ENCODE measurements at places on chromosomes 2 and 18. TPM values are rescaled to one million over a fixed set of nuclear protein-coding genes. Genes with fewer than 3 reads are reported as not detected.

DNA sequence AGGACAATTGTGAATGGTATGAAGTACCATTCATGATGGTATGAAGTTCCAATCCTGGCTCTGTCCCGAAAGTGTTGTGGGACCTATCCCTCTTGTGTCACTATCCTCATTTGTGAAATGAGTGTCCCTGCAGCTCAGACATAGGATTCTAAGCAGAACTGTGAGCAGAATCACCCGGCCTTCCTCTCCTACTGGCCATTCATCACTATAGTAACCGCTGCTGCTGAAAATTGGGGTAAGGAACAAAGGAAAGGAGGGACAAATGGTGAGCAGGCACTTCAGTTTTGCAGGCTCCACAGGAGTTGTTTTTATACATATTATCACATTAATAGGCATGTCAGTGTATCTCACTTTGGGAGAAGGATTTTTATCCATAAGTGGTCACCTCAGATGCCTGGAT, 27.4 kb downstream of the SMYD1 start:
- no peak for DNase-seq

DNA sequence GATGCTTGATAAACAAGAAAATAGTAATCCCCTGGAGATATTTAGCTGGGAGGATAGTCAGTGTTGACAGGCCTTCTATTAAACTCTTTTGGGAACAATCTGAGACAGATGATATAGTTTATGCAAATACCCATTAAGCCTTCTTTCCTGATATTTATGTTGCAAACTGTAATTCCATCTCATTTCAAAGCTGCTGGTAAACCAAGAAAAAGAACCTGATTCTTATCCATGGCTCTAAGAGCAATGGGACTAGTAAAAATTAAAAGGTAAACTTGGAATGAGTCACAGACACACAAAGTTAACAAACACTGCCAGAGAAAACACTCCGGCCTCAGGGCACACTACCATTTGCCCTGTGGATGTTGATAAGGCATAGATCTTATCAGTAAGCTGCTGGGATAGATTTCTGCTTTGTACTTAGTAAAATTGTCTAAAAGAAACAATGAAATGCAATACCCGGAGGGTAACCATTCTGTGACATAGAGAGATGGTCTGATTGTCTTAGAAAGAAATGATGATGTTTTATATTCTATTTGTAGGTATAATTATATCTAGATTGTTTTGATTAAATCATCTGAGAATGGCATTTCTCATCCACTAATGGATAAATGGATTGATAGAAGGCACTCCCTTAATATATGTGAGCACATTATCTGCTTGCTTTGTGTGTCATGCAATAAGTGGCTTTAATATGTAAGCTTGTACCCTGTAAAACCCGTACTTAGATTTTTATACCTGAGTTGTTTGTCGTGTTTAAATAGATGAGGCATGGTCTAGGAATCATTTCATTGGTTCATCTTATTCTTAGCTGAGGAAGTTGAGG, 13.2 kb downstream of the GALR1 start:
- DNase-seq: no peak

DNA sequence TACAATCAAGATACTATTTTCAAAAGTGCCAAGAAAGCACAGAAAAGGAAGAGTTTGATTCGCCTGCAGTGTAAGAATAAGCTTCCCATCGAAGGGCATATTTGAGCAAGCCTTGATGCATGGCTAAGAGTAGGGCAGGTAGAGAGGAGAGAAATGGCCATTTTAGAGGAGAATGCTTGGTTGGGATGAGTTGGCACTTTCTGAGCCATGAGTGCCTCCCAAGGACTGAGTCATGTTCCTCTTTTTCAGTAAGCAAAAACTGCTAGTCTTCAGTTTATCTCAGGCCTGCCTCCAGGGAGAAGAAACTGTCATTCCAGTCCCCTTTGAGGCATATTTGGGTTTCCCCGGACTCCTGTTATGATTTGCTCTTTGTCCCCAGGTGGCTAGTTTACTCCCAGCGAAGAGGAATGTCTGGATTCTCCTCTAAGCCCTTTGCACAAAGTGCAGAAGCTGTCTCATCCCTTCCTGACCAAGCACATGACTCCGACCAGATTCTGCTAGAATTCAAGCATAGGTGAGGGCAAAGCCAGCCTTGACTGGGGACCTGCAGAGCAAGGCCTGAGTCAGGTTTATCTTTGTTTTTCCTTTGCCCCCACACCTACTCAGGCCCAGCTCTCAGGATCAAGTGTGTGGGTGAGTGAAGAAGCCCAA, 115.2 kb downstream of the TTC32 start:
- DNase-seq: no peak

DNA sequence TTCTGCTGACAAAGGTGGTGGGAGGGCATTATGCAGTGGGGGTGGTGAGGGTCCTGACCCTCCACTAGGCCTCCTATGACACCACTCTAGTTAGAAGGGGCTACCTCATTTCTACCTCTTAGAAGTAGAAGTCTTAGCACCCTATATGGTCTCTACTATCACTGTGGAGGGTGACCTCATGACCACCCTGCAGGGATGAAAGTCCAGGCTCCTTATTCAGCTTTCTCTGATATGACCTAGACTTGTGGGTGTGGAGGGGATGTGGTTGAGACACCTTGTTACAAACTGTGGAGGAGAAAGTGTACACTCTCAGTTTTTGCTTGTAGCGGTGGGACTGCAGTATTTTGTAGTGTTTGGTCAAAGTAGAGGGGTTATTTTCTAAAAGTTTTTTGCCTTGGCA, 18.6 kb downstream of the TMEM182 start:
- DNase-seq: no peak

Gene TTC39C
- total RNA-seq: 14.6 TPM

GRCh38 chr2:126656431-126657147, 631 bp downstream of the GYPC start:
- DNase-seq: peak; percentile 70

GRCh38 chr18:73245345-73245744, 377.6 kb upstream of the NETO1 start:
- no peak for DNase-seq

GRCh38 chr18:10040287-10041011, 126.6 kb downstream of the VAPA start:
- no peak for DNase-seq

DNA sequence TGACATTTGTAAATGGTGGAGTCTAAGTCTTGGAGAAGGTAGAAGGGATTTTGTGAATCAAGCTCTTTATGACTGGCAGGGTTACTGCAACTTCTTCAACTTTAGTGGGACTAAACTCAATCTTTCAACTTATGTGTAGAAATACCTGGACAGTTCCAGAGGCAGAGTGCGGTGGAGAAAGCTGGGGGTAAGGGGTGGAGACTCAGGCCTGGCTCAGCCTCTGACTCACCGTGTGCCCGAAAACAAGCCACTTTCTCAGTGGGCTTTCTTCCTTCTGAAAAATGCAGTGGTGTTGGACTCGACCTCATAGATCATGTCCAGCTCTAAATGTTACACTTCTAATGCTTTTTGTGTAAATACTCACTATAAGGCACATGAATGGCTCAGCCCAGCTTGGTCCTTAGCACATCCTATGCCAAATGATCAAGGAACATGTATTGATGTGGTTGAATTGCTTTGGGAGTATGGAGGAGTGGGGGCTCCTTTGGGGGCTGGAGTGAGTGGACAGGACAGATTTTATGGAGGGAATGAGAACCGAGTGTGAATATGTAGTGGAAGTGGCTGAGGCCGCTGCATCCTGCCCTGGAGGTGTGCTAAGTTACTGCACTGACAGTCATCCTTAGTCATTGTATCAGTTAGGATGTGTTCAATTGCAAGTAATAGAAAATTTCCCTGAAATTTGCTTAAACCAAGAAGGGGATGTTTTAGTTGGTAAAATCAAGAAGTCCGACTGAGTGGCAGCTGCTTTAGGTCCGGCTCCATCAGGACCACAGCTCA, 32.2 kb upstream of the IGFBP5 start:
- no peak for DNase-seq

Gene CYP26B1
- 2.5 TPM for total RNA-seq

Gene FAM136A
- total RNA-seq: 19.5 TPM

- no peak for DNase-seq
Measured at GRCh38 chr18:53426666-53427184, 797.7 kb downstream of the MBD2 start.

DNA sequence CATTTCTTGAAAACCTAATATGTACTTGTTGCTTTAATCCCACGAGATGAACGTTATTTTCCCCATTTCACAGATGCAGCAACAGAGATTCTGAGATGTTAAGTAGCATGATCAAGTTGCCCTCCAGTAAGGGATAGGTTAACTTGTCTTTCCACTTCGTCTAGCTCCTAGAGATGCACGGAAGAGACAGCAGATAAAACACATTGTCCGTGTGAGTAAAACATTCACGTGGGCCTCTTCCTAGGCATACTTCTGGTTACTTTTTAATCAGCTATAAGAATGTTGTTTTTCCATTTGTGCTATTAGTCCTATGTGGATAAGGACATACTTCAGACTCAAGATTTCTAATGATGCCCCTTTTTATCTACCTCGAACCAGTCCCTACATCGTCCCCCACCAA, 1.2 kb upstream of the ARHGAP28 start:
- DNase-seq: no peak

Gene HOXD11
- not detected for total RNA-seq

DNA sequence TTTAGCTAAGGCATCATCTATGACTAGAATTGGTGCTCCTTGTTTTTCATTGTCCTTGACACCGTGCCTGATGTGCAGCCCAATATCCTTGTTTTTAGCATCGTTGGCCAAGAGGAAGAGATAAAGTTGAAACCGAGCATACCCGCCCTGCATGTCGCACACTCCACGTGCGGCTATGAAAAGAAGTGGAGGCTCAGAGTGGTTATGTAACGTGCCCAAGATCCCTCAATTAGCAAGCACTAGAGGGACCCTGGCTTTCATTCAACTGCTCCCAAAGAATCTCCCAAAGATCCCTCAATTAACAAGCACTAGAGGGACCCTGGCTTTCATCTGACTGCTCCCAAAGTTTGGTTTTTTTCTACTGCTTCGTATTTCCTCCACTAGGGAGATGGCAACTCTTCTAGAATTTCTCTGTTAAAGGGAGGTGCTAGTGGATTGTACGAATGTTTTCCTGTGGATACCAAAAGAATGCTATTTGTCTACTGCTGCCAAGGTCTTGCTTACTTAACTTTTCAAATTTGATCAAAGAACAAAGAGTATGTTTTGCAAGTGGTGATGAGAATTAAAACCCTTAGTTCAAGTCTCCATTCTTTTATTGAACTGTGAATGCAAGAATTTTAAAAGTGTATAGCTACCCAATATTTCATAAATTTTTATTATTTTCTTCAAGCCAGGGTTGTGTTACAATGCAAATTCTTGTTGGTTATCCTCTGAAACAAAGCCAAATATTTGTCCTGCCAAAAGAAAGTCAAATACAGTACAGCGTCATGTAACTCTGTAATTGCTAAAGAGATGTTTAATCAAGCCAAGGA, 92.1 kb downstream of the AOX1 start:
- no peak for DNase-seq

DNA sequence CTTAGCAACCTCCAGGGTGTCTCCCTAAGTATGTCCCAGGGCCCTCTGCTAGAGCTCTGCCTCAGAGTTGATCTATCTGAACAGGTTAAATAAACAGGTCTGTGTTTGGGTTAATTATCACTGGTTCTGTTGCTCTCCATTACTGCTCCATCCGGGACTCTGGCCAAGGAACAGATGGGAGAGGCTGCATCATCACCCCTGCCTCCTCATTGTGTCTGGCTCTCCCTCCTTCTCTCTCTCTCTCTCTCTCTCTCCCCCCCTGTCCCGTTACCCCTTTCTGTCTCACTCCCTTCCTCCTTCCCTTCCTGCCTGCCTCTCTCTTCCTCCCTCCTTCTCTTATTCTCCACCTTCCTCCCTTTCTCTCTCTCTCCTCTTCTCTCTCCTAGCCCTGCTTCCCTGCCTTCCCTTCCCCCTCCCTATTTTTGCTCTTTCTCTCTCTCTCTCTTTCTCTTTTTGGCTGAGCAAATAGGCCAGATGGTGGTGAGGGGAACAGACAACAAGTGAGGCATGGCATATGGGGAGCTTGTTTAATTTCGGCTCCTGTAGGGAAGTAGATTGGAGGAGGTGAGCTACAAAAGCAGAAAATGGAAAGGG, 62.1 kb downstream of the SETBP1 start:
- DNase-seq: no peak

DNA sequence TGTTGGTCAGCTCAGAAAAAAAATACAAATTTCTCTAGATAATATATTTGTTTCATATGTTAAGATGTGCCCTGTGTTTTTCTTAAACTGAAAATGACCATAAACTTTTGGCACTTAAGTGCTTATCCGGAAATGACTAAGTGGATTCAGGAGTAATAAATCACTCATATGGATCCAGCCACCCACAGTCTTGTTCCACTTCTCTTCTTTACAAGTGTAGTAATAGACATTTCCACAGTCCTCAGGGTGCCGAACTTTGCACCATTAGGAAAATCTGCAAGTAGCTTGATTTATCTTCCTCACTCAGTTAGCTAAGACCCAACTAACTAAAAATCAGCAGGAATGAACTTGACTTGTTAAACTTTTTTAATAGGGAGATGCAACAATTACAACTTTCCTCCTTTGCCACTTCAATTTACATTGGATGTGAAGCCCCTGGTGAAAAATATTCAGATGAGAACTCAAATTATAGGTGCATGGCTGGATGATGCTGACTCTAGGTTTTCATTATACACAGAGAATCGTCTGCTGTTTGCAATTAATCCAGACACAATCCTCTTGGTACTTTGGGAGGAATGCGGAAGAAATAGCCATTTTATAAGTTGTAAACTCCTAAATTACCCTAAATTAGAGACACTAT, 322.5 kb downstream of the ARHGAP15 start:
- DNase-seq: no peak

Gene LHCGR
- 0.30 TPM for total RNA-seq

DNA sequence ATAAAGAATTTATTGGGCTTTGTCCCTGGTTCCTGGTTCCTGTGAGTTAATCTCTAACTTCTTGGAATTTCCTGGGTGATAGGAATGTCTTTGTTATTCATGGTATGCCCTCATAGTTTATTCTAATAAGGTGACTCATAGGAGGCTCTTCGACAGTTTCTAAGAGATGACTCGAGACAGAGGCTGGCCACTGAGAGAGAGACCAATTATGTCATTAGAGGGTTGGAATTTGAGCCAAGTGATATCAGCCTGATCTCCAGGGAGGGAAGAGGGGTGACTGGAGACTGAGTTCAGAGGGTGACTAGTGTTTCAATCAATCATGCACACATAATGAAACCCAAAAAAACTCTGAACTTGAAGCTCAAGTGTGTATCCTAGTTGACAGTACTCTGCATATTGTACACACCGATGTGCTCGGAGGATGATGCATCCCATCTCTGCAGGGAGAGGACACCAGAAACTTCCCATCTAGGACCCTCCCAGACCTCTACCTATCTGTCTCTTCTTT, 185.7 kb downstream of the MTCL1 start:
- DNase-seq: no peak

DNA sequence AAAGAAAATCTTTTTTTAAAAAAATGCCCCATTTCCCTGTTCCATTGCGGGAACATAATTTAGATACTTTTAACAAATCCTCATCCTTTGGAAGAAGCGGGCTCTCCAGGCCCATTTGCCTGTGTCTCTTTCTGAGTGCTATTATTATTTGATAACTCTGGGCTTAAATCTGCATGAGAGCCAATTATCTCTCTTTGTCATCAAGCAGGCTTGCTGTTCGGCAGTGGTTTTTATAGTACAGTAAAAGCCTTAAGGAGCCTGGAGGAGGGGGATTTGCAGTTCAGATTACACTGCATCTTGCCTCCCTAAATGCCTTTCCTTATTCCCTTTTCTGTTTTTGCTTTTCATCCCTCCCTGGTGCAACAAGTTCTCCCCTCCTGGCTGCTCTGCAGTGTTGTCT, 50.6 kb downstream of the CELF4 start:
- no peak for DNase-seq

GRCh38 chr18:58593938-58594337, 35.0 kb downstream of the ALPK2 start:
- DNase-seq: no peak
